Naive thymus-derived CD8-positive, alpha-beta T cell (primary cell): ENCODE measurements at places on chromosomes 1 and 21.

- H3K27me3 ChIP-seq: no peaks in the 10 kb centered on the region
- H3K27ac ChIP-seq: no peak overlapping the region
- H3K4me3 ChIP-seq: no peak overlapping the region
- no peak for DNase-seq
These were observed 499.2 kb downstream of the SETD4 start for GRCh38 chr21:35561116-35561515.

- no peak for DNase-seq
- no peaks in the 10 kb centered on the region for H3K4me1 ChIP-seq
- H3K4me3 ChIP-seq: no peak overlapping the region
These were observed 166.3 kb downstream of the TBX15 start for GRCh38 chr1:118821801-118822200.

- no peak overlapping the region for H3K4me3 ChIP-seq
- DNase-seq: no peak
- H3K27me3 ChIP-seq: no peaks in the 10 kb centered on the region
- peaks cover 82% of the 10 kb centered on the region for H3K4me1 ChIP-seq
- H3K27ac ChIP-seq: peak overlapping the region; percentile 16
- no peaks in the 10 kb centered on the region for H3K36me3 ChIP-seq
These were observed 3.0 kb downstream of the EPS15 start for GRCh38 chr1:51515982-51516648.

DNA sequence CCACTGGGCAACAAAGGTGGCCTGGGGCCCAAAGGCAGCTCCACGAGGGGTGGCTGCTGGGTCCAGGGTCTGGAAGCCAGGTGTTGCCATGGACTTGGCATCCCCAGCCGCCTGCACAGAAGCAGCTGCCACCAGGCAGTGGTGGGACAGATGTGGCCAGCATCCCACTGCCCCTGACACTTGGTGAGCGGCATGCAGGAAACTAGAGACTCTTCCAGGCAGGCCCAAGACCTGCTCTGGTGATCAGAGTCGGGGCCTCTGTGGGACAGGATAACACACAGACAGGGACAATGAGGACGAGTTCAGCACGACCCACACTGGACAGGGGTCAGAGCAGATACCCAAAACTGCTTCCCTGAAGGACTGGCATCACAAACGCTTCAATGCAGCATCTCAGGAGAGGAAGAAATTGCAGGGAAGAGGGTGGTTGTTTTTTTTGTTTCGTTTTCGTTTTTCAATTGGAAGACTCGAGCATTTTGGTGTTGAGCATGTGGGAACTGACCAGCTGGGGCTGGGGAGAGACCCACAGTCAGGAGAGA is 34.1 kb upstream of the RNF187 start:
- H3K27ac ChIP-seq: no peak overlapping the region
- DNase-seq: no peak
- peaks cover 10% of the 10 kb centered on the region for H3K27me3 ChIP-seq
- H3K4me1 ChIP-seq: peaks cover 21% of the 10 kb centered on the region
- H3K36me3 ChIP-seq: no peaks in the 10 kb centered on the region

GRCh38 chr21:32826329-32827167 is 55.0 kb upstream of the PAXBP1 start:
- no peak for DNase-seq
- H3K36me3 ChIP-seq: no peaks in the 10 kb centered on the region

- H3K4me1 ChIP-seq: peaks cover 4% of the 10 kb centered on the region
- H3K4me3 ChIP-seq: no peak overlapping the region
- H3K36me3 ChIP-seq: no peaks in the 10 kb centered on the region
- H3K27me3 ChIP-seq: peaks cover 9% of the 10 kb centered on the region
These were observed 73.8 kb upstream of the SSX2IP start for GRCh38 chr1:84763912-84764680.

GRCh38 chr21:38342739-38343138 is 85.9 kb downstream of the KCNJ15 start:
- H3K4me3 ChIP-seq: no peak overlapping the region
- H3K27ac ChIP-seq: peak overlapping the region; percentile 70

DNA sequence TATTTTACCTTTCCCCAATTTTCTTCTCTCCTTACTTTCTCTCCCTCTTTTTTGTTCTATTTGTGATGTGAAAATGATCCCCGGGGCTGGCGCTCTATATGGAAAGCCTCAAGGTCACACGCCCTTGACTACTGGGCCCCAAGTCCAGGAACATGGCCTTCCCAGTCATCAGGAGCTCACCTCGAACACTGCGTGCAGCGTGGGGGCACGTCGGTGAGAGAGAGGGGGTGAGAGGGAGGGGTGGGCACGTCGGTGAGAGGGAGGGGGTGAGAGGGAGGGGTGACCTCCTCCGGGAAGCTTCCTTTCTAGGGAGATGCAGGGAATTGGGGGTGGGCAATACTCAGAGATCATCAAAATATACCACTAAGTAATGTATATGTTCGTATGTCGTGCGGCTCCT is 94.6 kb upstream of the TMPRSS2 start:
- H3K27ac ChIP-seq: no peak overlapping the region

GRCh38 chr1:206643118-206643698 is 7.9 kb downstream of the DYRK3 start:
- no peaks in the 10 kb centered on the region for H3K36me3 ChIP-seq
- no peak overlapping the region for H3K27ac ChIP-seq
- H3K4me1 ChIP-seq: no peaks in the 10 kb centered on the region
- DNase-seq: no peak
- H3K27me3 ChIP-seq: peaks cover 4% of the 10 kb centered on the region

DNA sequence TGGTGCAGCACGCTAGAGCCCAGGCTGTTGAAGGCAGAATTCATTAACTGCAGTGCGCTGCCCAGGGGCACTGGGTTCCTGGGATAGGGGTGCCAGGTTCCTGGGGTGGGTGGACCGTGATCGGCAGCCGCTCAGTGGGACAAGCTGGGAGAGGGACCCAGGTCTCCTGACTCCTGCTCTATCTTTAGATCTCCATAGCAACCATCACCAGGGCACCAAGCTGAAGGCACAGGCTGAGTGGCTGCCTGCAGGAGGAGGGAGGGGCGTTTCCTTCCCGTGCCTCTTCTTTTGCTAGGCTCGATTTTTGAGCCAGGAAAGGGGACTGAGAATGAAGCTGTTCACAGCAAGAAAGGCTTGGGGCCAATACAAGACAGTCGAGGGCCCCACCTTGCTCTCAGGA is 20.9 kb upstream of the CDCP2 start:
- no peak for DNase-seq
- H3K4me1 ChIP-seq: peaks cover 7% of the 10 kb centered on the region
- H3K27ac ChIP-seq: no peak overlapping the region
- H3K27me3 ChIP-seq: no peaks in the 10 kb centered on the region
- no peak overlapping the region for H3K4me3 ChIP-seq

DNA sequence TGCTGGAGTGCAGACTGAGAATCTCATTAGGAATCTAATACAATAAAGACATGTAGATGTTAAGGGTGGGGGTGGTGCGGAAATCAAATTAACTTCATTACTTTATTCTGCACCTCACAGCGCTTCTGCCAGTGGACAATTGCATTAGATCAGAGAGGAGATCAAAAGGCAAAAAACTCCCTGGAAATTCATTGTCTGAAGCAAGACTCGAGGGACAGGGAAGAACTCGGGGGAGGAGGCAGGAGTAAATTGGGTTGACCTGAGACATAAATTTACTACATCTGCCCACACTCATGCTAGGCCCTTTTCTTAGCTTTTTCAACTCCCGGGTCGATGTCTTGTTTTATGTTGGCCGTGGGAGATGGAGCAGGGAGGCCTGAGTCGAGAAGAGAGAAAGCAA is 315.4 kb downstream of the SPATA17 start:
- H3K4me3 ChIP-seq: no peak overlapping the region
- no peaks in the 10 kb centered on the region for H3K4me1 ChIP-seq
- H3K27ac ChIP-seq: no peak overlapping the region
- no peaks in the 10 kb centered on the region for H3K27me3 ChIP-seq
- no peak for DNase-seq
- H3K36me3 ChIP-seq: no peaks in the 10 kb centered on the region

- peaks cover 8% of the 10 kb centered on the region for H3K4me1 ChIP-seq
- H3K36me3 ChIP-seq: peaks cover 88% of the 10 kb centered on the region
- no peaks in the 10 kb centered on the region for H3K27me3 ChIP-seq
- no peak overlapping the region for H3K4me3 ChIP-seq
- peak overlapping the region; percentile 41 for H3K27ac ChIP-seq
- DNase-seq: no peak
These were observed 29.4 kb upstream of the MX1 start for GRCh38 chr21:41396558-41397075.

GRCh38 chr1:229570891-229571516 is 12.5 kb upstream of the ABCB10 start:
- no peaks in the 10 kb centered on the region for H3K36me3 ChIP-seq
- H3K27me3 ChIP-seq: peaks cover 3% of the 10 kb centered on the region
- no peak overlapping the region for H3K27ac ChIP-seq

GRCh38 chr21:40640266-40640789 is 206.6 kb downstream of the DSCAM start:
- no peaks in the 10 kb centered on the region for H3K27me3 ChIP-seq
- DNase-seq: no peak
- H3K36me3 ChIP-seq: no peaks in the 10 kb centered on the region
- no peaks in the 10 kb centered on the region for H3K4me1 ChIP-seq
- no peak overlapping the region for H3K27ac ChIP-seq

DNA sequence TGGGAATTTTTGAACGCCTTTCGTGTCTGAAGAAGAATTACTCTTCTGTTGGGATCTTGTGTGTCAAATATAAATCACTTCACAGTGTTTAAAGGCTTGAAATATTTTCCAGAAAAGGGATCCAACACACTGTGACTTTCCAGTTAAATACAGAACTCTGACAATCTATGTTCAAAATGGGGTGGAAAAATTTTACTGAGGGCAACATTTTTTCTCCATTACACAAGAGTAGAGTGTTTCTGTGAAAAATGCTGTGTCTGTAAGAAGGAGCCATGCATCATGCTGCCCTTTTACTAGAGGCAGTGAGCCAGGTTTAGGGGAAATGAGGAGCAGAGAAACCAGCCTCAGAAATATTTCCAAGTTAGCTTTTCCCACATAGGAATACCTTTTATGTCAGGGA is 86.5 kb downstream of the VPS13D start:
- H3K27ac ChIP-seq: no peak overlapping the region
- H3K36me3 ChIP-seq: peaks cover 84% of the 10 kb centered on the region
- H3K27me3 ChIP-seq: no peaks in the 10 kb centered on the region
- H3K4me3 ChIP-seq: no peak overlapping the region

DNA sequence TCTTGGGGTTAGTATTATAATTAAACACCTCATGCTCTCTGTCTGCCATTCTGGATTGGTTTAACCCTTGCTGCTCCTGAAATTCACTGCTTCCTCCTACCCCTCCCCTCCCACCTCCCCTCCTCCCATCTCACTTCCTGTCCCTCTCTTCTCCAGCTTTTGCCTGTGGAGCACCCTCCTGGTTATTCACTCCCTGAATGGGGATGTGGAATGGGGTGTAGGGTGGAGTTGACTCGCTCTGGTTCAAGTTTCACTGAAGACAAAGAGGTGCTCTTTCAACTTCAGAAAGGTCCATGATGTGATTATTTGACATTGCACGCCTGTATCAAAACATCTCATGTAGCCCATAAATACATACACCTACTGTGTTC is 160.5 kb downstream of the PLXNA2 start:
- DNase-seq: no peak
- H3K4me3 ChIP-seq: no peak overlapping the region
- peaks cover 14% of the 10 kb centered on the region for H3K4me1 ChIP-seq
- peaks cover 2% of the 10 kb centered on the region for H3K27me3 ChIP-seq
- H3K36me3 ChIP-seq: no peaks in the 10 kb centered on the region
